Stimulated activated CD4-positive, alpha-beta T cell treated with anti-CD3 and anti-CD28 coated beads, Interleukin-1b, Interleukin-23, amount 100 ng/mL, for 24 hours (primary cell): ENCODE measurements at places on chromosomes 12 and 14.
A peak's percentile ranks its signal among the peaks of the same experiment; 100 is the strongest.

DNA sequence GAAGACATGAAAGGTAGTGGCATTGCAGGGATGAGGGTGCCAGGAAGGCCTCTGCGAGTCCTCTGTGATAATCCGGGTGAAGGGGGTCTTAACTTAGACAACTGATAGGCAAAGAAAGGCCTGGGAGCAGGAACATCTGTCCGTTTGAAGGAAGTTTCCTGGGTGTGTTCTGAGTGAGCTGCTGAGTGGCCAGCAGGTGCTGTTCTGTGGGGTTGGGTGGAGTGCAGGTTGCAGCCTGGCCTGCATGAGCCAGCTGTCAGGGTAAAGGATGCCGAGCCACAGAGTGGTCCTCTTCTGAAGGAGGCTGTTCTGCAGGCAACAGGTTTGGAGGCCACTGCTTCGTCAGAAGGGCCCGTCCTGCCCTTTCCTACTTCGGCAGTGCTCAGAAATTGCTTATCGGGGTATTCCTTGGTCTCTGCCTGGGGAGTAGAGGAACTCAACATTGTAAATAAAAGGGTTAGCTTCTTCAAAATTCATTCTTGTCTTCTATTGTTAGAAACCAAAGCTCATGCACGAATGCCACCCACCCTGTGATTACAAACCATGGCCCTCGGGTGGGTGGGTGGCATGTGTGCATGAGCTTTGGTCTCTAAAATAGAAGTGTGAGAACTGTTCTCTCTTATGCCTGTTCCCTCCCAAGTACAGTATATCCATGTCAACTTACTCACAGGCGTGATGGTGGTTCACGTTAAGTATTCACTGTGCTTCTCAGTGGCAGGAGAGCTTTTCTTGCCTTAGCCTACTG lies 118.9 kb downstream of the CHST11 start:
- no peak for DNase-seq

GRCh38 chr12:78324234-78324633 lies 493.5 kb downstream of the NAV3 start:
- no peak for DNase-seq

DNA sequence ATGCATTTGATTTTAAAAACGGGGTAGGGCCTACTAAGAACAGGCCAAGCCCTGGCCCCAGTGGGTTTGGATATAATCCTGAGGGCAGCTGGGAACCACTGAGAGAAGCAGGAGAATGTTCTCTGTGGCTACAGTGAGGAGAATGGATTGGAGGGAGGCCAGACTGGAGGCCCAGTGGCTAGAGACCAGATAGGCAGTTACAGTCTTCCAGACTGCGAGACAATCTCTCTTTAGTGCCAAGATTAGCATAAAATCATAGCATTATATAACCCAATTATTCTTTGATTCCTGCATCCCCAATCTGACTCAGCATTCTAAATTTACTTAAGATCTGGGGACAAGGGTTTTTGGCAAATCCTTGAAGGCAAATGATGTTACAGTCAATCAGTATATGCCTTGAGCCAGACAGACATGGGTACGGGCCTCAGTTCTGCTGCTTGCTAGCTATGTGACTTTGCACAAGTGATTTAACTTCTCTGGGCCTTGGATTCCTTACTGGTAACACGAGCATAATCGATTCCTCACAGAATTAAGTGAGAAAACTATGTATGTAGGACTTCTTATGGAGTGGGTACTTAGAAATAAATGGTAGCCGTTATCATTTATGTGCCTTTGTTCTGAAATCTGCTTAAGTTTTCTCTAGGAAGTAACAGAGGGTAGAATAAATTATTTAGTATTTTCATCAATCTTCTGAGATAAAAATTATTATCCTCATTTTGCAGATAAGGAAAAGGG lies 18.3 kb downstream of the NINJ2 start:
- DNase-seq, result no peak

GRCh38 chr14:53037016-53037415 lies 86.2 kb upstream of the FERMT2 start:
- no peak for DNase-seq

GRCh38 chr14:95326987-95327386 lies 7.3 kb upstream of the CLMN start:
- DNase-seq, result no peak

- no peak for DNase-seq
Measured at GRCh38 chr12:39873065-39873464, 232.8 kb downstream of the SLC2A13 start.

- no peak for DNase-seq
Measured at GRCh38 chr14:71021347-71022011, 114.2 kb downstream of the PCNX1 start.

DNA sequence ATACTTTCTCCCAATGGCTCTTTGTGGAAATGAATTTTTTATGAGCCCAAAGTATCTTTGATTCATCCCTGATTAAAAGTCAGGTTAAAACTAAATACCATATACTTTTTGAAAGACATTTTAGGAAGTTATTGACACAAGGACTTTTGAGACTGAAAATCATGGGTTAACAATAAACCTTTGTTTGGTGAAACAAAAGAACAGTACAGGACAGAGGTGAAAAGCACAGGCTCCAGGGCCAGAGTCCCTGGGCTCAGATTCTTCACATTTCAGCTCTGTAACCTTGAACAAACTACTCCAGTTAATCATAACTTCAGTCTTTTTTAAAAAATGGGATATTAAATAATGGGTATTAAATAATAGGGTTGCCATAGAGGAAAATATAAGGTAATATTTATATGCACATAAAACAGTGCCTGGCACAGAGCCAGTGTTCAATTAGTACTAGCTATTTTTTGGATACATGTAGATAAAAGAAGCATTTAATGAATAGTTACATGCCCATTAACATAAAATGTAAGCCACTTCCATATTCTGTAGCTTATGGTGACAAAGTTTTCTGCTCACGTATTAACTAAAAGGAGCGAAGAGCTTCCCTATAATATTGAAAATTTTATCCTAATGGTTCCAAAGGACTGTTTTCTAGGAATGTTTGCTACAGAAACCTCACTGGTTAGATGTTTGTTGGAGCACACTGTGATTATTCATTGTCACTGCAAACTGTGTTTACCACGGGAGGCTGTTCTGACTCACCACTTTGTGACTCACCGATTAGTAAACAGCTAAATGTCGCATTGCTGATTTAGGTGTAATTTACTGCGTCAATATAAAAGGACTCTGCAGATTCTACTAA lies 255.4 kb downstream of the DAD1 start:
- DNase-seq, result no peak

DNA sequence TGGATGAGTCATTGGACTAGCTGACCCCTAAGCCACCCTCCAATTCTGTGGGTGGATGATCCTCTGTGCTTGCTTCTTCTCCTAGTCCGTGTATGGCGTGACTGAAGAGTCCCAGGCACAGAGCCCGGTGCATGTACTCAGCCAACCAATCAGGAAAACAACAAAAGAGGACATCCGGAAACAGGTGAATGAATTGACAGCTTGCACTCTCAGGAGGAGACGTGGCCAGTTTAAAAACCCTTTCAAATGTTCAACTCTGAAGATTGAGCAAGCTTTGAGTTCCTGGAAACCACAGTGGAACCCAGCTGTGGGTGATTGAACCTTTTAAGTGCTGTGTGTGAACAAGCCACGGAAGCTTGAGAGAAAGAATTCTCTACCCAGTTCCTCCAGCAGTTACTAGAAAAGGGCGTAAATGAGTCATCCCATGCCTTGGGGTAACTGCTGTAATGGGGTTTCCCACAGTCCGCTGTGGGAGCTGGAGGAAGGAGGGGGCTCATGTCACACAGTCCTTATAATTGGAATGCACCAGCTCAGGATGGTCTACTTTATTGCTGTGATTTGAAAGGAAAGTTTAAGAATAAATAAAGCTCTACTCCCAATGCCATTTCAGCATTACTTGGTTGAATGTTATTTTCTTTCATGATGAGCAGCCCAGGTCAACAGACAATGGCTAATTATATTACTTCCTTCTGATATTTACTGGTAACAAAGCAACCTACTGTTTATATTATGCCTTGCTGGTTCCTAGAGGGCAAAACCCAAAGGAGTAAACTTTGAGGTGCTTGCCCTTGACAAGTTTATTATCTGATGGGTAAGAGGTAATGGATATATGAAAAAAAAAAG lies 417.0 kb downstream of the DPF3 start:
- peak; percentile 12 for DNase-seq
